ENCODE measurements at places on chromosomes 13 and 19.

DNA sequence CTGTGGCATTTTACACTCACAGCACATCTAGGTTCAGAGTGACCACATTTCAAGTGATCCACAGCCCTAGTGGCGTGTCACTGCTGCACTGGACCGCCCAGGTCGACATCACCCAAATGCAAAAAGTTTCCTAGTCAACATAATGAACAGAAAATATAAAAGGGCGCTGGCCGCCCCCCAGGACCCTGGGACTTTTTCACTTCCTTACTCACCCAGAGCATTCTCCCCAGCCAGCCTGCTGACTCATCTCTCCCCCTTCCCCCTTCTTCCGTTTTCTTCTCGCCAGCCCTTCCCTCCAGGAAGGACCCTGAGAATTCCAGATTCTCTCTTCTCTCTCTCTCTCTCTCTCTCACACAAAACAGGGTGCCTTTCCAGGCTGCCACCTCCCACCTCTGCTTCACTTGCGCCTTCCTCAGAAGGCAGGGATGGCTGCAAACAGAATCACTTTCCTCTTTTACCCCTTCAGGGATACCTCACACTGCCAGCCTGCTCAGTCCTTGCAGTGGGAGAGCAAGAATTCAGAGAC lies 21.0 kb upstream of the GRWD1 start:
- peak; percentile 54 for DNase-seq

DNA sequence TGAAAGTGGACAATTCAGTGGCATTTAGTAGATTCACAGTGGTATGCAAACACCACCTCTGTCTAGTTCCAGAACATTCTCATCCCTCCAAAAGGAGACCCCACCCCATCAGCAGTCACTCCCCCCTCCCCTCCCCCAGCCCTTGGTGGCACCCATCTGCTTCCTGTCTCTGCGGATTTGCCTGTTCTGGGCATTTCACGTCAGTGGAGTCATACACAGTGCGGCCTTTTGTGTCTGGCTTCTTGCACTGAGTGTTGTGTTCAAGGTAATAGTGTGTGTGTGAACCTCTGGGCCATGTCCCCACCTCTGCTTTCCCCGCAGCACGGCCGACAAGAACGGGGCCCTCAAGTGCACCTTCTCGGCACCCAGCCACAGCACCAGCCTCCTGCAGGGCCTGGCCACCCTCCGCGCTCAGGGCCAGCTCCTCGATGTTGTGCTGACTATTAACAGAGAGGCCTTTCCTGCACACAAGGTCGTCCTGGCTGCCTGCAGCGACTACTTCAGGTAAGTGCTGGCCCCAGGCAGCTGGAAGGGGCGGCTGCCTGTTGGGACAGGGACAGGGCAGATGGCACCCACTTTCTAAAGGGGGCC lies 19.4 kb upstream of the CRTC1 start:
- DNase-seq, result no peak

GRCh38 chr19:49592486-49593232 lies 1.7 kb downstream of the PRR12 start:
- no peak for DNase-seq

- peak; percentile 78 for DNase-seq
Observed at GRCh38 chr19:18450931-18451836, 13.3 kb upstream of the ISYNA1 start.

DNA sequence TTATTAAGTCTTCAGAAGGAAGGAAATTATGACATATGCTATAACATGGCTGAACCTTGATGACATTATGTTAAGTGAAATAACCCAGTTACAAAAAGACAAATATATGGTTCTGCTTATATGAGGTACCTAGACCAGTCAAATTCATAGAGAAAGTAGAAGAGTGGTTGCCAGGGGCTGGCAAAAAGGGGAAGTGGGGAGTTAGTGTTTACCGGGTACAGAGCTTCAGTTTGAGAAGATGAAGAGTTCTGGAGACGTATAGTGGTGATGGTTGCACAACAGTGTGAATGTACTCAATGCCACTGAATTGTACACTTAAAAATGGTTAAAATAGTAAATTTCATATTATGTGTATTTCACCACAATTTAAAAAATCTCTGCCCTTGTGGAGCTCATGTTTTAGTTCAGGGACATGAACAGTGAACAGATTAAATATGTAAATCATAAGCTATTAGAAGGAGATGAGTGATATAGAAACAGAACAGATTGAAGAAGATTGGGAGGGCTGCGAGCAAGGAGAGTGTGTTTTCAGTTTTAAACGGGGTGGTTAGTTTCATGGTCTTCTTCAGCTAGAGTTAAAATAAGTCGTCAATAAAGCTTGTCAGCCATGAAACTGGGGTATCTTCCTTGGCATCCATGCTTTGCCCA lies 355.2 kb downstream of the KCNRG start:
- no peak for DNase-seq

- DNase-seq, result no peak
Observed at GRCh38 chr13:62747152-62747551, 1331.5 kb upstream of the PCDH20 start.

DNA sequence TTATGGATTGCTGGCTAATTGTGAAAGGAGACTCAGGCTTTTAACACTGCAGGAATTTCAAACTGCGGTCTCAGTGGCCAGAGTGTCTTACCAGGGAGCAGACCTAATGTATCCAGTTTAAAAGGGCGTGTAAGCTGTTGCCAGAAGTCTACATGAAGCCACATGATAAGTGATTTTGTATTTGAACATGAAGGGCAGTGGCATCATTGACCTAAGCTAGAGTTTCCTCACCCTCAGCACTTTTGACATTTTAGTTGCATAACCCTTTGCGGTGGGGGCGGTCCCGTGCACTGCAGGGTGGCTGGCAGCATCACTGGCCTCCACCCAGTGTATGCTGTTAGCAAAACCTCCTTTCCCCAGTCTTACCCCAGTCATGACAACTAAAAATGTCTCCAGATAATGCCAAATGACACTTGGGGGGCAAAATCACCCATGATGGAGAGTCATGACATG lies 23.7 kb upstream of the GPR18 start:
- DNase-seq, result peak; percentile 48

DNA sequence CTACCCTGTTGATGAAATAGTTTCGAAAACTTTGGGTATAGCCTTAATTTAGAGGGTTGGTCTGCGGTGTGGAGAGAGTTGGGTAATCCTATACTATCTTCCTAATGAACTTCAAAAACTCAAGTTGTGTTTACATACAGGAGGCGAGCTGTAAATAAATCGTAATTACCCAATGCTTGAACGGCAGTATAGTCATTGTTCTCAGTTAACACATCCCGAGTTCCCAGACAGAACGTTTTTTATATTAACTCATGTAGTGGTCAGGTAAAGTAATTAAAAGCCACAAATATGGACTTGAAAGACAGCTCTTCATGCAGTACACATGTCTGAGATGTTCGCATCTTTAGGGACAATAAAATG lies 1.5 kb downstream of the PDS5B start:
- no peak for DNase-seq

- no peak for DNase-seq
Observed at GRCh38 chr13:104487006-104487405, 1420.8 kb upstream of the SLC10A2 start.

DNA sequence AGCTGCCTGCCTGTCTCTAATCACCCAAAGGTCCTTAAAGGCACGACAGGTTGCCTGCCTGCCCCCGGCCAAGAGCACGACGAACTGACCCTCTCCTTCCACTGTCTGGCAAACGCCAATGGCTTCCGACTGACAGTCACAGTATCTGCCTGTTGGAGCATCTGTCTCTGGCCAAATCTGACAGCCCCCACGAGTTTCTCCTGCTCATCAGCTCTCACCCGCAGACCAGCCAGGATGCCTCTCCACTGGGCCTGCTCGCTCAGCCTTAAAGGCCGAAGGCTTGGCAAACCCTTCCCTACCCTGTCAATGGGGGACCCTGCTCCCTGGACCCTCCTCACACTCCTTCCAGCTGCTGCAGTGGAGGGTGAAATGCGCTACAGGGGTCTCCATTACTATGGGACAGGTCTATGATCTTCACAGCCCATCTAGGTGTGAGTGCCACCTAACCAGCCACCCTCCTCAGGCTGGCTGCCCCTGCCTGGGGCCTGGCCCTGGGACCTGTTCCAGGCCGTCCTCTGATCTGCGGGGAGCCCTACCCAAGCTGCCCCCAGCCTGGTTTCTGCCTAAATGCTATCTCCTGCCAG lies 932 bp downstream of the FAM83E start:
- no peak for DNase-seq

DNA sequence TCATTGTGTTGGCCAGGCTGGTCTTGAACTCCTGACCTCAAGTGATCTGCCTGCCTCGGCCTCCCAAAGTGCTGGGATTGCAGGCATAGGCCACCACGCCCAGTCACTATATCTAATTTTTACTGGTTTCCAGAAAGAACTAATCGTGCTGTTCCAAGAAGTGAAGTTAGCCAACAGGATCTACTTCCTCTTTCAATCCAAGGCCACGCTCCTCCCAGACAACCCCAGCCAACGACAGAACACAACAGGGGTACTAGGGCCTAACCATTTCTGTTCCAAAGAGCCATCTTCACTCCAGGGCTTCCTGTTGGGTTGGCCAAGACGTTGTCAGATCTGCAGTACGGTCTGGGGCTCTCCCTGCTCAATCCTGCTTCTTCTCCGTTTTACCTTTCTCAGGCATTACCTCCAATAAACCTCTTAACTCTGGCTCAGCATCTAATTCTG lies 7.0 kb upstream of the LSM14A start:
- no peak for DNase-seq

GRCh38 chr13:101555610-101556009 lies 103.1 kb downstream of the ITGBL1 start:
- no peak for DNase-seq

DNA sequence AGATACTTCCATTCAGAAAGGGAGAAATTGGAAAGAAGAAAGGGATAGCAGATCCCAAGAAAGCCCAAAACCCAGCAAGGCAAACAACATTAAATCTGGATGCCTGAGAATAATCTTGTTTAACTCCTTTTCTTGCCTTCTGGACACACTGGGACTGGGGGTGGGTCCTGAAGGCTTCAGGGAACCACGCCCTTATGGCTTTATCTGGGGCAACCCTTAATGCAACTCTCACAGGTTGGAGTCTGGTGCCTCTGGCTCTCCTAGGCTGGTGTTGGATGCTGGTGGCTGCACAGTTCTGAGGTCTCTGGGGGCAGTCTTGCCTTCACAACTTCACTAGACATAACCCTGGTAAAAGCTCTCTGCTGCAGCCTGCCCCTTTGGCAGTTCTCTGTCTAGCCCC lies 27.9 kb downstream of the PAN3 start:
- DNase-seq, result no peak

DNA sequence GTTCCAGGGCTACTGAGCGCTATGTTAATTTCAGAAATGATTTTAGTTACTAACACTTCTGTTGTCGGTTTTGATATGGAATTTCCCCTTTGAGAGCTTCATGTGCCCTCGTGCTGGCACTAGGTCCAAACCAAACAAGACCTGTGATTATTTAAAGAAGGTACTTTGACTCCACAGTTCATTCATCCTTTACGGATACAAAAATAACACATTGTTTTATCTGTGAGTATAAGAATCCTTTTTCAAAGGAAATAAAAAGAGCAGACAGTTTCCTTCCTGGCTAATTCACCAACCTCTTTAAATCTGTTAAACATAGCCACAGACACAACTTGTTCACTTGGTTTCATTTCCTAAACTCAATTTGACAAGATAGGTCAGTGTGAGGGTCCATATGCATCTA lies 141.2 kb downstream of the FLT1 start:
- no peak for DNase-seq

- no peak for DNase-seq
Observed at GRCh38 chr19:14030997-14031718, 404 bp upstream of the IL27RA start.

DNA sequence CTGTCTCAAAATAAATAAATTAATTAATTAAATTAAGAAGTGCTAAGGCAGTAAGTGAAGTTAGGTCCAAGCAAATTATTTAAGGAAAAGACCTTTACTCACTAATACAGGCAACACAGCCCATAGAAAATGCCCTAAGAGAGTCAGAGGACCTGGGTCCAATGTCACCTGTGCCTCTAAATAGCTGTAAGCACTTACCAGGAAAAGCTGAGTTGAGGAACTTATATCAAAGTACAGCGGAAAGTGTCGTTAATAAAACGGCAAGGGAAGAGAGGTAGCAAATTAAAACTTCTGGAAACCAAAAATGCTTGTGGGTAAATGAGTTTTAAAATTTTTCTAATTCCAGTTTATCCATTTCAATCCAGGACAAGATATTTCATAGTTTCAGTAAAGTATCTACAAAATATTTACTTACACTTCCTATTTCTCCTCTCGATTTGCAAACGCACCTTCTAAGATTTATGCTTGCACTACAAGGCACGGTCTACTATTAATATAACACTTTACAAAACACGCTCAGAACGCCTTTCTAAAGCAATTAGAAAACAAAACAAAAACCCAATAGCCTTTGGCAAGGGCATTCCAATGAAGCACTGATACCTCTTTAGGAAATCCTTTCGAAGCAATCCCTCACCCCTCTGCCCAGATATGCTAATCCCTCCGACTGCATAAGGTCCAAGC lies 963 bp downstream of the VPS36 start:
- no peak for DNase-seq

DNA sequence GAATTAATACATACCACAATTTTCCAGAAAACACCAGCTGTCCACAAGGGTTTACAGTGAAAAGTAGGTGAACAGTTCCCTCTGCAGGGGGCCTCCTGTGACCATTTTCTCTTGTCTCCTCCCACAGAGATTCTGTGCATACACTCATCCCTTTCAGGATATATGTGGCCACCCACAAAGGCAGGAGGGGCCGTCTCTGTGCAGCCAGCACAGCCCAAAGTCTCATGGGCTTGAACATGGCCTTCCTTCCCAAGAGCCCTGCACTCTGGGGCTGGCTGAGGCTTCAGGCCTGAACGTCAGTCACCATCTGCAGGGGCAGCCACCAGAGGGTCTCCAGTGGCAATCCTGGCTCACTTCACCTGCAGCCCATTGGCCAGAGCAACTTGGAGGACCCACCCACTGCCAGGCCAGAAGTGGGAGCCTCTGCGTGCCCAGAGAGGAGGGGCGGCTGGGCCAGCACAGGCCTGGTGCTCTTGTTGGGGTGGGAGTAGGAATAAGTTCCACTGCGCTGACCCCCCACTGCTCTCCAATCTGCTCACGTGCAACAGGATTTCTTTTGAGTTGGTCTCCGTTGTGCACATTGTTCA lies 25.1 kb downstream of the TMEM161A start:
- DNase-seq, result peak; percentile 28

DNA sequence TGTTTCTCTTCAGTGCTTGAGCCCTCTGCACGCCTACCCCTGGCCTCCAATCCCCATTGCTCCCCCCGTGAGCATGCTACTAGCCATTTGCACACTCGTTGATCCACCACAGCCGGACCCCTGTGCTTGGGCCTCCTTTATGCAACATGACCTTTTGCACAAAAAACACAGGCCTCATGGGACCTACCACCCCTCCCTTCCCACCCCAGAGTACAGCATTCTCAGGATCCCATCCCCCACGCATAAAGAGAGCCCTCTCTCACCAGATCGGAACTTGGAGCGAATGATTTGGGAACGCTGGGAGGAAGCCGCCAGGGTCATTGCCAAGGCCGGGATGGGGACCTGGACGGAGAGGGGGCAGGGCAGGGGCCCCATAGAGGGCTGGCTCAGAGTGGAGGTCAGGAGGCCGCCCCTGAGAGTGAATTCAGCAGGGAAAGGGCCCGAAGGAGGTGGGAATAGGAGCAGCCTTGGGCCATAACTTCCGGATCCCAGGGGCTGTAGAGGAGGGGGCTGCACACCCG lies 754 bp downstream of the MAMSTR start:
- DNase-seq, result no peak

GRCh38 chr19:18861235-18861634 lies 29.5 kb downstream of the UPF1 start:
- no peak for DNase-seq

Data from AG08395 (cell line).